ENCODE measurements at places on chromosomes 2 and 18.

- DNase-seq: no peak
Measured at GRCh38 chr2:207159002-207159401, 6.7 kb downstream of the KLF7 start.

DNA sequence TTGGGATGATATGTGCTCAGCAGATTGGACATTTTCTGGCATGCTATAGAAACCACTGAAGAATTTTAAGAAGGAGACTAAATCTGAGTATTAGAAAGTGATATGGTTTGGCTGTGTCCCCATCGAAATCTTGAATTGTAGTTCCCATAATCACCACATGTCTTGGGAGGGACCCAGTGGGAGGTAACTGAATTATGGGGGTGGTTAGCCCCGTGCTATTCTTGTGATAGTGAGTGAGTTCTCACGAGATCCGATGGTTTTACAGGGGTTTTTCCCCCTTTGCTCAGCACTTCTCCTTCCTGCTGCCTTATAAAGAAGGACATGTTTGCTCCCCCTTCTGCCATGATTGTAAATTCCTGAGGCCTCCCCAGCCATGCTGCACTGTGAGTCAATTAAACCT, 535.9 kb upstream of the VRK2 start:
- no peak for DNase-seq

DNA sequence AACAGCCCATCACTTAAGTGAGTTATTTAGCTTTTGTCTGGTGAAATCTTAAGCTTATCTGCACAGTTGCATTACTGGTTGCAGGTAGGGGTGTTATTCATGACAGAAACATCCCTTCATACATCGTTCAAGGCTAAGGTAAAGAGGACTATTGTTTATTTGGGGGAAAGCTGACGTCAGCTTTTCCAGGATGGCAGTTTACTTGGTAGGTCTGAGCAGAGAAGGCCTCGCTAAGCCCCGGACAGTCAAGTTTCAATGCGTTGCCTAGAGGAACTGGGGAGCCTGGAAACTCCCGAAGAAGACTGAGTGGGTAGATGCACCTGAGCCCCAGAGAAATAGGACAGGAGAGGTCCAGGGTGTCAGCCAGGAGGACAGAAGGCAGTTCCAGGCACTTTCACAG, 2.2 kb downstream of the RNU4ATAC start:
- peak; percentile 23 for DNase-seq

- no peak for DNase-seq
Measured at GRCh38 chr2:113034016-113034415, 18.7 kb downstream of the IL36B start.

DNA sequence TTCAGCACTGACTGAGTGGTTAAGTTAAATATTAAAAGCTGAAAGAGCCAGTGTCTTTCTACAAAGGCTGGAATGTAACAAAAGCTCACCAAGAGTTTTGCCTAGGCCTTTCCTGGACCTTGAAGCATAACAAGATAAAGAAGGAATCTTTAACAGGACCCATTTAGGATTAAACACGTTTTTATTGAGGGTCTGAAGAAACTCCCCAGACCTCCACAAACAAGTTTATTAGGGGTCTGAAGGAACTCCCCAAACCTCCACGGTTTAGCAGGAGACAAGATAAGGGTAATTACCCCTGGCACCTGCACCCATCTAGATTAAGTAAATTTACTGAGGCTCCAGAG, 104.0 kb downstream of the ACAA2 start:
- no peak for DNase-seq

- DNase-seq: no peak
Measured at GRCh38 chr2:132816234-132816633, 146.2 kb upstream of the LYPD1 start.

- no peak for DNase-seq
Measured at GRCh38 chr2:162330881-162331280, 12.4 kb upstream of the IFIH1 start.

- no peak for DNase-seq
Measured at GRCh38 chr2:215436705-215437565, 1.1 kb upstream of the FN1 start.

- DNase-seq: no peak
Measured at GRCh38 chr2:31219131-31219969, 2.0 kb upstream of the CAPN14 start.

DNA sequence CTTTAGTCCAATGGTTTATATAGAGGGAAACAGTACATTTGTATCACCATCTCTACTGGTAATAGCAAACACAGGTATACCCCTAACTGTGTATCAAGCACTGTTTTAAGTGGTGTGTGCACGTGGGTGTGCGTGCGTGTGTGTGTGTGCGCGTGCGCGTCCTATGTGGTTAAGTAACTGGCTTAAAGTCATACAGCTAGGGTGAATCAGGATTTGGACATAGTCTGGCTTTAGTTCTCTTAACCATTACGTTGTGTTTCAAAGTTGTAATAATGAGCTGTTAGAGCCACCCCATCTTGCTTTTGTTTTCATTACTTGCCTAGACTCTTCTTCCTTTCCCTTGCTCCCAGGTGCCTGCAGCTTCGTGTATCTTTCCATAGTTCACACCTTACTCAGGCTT, 2.1 kb downstream of the HADHB start:
- no peak for DNase-seq

- no peak for DNase-seq
Measured at GRCh38 chr18:11104307-11104706, 45.1 kb downstream of the PIEZO2 start.

DNA sequence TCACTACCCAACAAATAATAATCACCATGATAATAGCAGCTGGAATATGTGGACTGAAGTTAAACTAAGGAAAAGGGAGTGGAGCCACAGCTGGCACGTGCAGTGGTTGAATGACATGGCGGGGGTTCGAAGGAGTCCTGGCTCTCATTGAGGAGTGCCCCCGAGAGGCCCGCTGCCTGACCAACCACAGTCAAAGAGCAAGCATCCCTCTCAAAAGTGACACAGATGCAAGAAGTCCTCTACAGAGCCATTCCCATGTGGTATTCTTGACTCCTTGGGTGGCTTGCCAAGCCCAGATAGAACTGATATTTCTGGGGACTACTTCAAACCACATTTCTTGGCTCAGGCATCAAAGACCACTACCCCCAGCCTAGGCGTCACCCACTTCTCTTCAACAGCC, 405.1 kb downstream of the TNS1 start:
- DNase-seq: no peak

- no peak for DNase-seq
Measured at GRCh38 chr2:24833821-24834732, 40.9 kb downstream of the CENPO start.

GRCh38 chr18:22423878-22424564, 6.3 kb upstream of the CTAGE1 start:
- DNase-seq: no peak

GRCh38 chr2:231043796-231044195, 6.5 kb downstream of the C2orf72 start:
- no peak for DNase-seq

DNA sequence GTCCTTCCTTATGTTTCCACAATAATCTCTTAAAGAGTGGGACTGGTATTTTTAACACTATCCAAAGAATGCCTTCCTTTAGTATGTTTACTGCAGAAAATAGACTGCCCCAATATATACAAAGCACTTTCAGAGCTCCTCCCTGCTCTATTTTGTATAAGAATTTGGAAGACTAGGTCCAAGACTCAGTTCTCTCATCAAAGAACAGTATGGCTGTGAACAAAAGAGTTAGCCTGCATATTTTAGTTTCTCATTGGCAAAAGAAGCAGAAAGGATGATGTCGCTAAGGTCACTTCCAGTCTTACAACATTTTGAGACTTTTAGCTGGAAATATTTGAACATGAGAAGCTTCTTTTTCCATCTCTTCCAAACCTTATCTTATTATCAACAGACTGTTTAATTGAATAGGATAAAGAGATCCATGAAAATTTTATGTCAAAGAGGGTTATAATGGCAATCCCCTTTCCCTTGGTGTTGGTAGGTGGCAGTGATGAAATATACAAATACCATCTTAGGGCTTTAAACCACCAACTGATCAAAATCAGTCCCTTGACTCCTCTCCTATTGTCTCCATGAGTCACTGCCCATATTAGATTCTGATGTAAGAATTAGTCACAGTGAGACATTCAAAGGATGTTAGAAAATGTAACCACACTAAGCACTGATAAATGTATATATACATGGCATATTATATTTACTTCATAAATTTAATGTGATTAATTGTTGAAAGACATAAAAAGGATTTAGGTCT, 266.9 kb upstream of the DSEL start:
- no peak for DNase-seq

DNA sequence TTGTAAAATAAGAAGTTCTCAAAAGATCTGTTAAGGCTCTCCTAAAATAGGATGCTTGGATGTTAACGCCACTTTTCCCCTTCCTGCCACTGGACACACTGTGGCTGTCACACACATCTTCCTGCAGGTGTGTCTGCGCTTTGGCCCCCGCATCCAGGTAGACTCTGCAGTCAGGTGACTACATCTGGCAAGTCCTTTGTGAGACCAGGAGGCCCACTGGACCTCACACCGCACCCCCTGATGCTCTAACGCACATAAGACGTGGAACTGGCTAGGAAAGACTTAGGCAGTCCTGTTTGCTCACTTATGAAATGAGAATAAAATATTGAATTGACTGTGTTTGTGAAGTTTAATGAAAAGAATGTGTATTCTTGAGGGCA, 67.6 kb upstream of the PXDN start:
- DNase-seq: no peak

- no peak for DNase-seq
Measured at GRCh38 chr18:58662118-58662517, 9.1 kb upstream of the MALT1 start.

GRCh38 chr2:47274054-47274782, 119.1 kb upstream of the STPG4 start:
- DNase-seq: no peak

DNA sequence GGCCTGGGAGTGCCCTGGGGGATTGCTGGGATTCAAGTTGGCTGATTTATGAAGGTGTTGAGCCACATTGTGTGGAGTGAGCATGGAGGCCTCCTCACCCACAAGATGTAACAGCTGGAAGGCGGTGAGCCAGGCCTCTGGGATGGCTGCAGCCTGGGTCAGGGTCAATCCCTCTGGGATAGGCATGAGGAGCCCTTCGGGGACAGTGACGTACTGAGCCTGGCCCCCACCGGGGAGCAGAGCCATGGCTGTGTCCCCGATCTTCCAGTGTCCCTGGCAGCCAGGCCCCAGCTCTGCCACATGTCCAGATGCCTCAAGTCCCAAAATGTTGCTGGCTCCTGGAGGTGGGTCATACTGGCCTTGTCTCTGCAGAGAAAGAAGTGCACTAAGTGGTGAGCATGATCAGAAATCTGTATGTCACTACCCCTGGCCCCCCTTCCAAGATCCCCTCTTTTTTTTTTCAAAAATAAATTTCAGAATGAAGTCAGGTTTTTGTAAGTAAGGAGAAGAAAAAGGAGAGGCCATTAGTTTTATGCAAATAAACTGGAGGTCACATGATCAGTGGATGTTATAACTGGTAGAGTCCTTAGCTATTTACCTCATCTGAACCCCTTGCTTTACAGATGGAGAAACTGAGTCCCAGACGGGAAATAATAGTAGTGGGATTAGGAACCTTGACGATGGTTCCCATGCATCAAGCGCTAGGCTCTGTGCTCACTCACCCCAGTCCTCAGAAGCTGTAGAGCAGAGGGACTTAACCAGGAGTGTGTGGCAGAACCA, 1.7 kb downstream of the TP53I3 start:
- DNase-seq: no peak

DNA sequence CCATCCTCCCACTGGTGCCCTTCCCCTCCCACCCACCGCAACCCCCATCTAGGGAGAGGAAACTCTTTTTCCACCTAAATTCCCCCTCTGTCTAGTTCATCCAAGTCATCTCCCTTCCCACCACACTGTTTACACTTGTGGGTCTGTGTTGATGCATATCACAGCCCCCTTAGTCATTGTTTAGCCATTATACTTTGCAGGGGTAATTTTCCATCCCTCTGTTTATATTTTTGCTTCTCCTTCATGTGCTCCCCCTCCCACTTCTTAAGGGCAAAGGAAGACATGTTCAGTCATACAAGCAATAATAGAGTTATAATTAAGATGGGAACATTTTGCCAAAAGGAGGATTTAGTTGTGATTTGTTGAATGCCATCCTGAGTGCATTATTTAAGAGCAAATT, 187.8 kb upstream of the TNP1 start:
- DNase-seq: no peak

DNA sequence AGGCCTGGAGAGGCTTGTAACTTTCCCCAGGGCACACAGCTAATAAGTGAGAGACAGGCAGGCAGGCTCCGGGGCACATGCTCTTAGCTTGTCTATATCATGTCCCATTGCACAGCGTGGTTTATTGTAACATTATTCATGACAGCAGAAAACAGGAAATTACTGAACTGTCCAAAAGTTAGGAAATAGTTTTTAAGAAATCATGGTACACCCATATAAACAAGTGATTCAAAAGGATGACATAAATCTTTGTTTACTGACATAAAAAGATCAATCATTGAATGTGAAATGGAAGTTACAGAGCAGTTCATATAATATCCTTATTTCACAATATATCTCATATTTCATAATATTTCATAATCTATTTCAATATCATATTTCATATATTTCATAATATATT, 34.3 kb upstream of the TXNDC2 start:
- DNase-seq: no peak

DNA sequence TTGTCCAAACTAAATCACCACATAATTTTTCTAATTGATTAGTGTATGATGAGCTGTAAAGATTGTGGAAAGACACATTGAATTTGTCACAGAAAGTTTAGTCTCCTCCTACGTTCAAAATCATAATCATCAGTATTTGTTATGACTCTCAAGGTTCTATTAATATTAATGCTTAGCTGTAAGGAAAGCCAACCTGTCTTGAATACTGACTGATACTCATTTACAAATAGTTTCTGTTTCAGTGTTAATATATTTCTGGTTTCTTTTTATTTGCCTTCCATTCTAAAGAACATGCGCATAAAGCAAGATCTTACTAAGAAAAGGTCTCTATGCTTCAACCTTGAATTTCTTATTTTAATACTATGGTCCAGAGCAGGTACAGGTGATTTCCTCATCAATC, 55.1 kb downstream of the CPS1 start:
- no peak for DNase-seq

GRCh38 chr2:8389431-8390108, 292.3 kb upstream of the ID2 start:
- no peak for DNase-seq

DNA sequence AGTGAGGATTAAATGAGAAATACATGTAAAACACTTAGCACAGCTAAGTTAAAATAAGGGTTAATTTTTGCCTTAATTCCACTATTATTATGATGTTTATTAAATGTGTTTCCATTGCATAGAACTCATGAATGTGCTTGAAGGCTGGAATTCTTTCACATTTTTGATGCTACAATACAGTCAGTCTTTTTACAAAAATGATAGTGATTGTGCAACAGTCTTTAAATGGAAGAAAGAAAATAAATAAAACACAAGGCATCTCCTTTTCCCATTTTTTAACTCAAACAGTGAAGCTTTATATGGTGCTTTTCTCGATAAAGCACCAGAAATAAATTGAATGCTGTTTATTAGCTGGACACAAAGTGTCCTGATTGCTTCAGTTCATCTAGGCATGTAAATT, 123.9 kb downstream of the MAP2 start:
- DNase-seq: no peak

GRCh38 chr2:239326831-239327535, 73.8 kb downstream of the HDAC4 start:
- DNase-seq: no peak

Measured in NCI-H1417 (cell line).